ENCODE measurements at places on chromosomes 12 and 14. TPM values are rescaled to one million over a fixed set of nuclear protein-coding genes. Genes with fewer than 3 reads are reported as not detected.

The TAS2R13 gene
- total RNA-seq = 0.31 TPM

- DNase-seq = peak; percentile 54
Observed at GRCh38 chr12:104201238-104202001, 14.2 kb upstream of the TXNRD1 start.

The RIMKLB gene
- total RNA-seq = 7.7 TPM

DNA sequence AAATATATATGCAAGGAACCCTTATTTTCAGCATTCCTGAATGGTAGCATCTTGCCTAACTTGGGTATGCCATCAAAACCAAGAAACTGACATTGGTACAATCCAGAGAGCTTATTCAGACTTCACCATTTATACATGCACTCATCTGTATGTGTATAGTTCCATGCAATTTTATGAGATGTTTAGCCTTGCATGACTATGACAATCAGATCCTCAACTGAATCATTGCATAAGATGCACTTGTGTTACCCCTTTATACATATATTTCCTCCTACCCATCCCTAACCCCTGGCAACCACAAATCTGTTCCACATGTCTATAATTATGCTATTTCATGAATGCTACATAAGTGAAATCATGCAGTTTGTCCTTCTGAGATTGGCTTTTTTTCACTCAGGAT, 37.0 kb upstream of the PPFIBP1 start:
- DNase-seq = no peak

GRCh38 chr14:80489513-80489912, 278.2 kb upstream of the DIO2 start:
- DNase-seq = peak; percentile 3

All from activated CD8-positive, alpha-beta T cell treated with anti-CD3 and anti-CD28 coated beads for 36 hours (primary cell).